ENCODE measurements at places on chromosomes 4 and X.

DNA sequence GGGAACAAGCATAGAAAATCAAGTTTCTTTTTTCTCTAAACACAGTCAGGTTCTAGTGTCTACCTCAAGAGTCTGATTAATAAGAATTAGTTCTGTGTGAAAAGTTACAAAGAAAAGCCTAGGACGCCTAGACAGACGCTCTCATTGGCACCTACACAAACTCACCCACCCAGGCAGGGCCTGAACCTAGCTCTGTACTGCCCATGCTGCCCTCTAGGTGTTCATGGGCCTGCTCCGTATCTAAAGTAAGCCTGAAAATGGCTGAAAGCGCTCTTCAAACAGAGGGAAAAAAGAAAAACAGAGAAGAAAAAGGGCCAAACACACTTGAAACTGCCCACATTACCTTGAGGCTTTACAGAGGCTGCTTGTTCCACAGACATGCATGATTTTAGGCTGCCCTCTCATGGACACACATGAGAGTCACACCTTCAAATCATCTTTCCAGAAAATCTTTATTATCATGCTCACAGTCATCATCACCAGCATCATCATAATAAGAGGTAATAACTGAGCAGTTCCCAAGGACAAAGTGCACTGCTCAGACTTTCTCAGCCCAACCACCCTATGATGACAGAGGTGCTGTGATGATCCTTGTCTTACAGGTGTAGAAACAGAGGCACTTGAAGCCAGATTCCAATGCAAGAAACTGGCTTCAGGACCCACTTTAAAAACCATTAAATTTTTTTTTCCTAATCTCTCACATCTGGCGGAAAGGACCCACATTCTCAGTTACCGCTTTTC, 49.6 kb downstream of the MAP7D2 start:
- DNase-seq: peak; percentile 49

DNA sequence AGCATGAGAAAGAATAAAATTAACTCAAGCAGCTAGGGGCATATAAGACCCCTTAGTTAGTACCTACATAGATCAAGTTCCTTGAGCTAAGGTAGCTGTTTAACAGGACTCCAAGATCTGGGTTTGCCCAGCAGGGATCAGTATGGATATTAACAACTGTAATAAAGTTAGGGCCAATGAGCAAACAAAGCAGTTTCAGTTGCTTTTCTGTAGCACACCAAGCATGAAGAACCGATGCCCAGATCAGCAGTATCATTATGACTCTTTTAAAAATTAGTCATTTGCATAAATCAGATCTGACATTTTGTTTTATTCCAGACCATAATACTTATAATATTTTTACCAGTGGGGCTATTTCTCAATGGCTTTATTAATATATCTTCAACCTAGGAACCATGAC, 80.9 kb downstream of the C4orf33 start:
- no peak for DNase-seq

DNA sequence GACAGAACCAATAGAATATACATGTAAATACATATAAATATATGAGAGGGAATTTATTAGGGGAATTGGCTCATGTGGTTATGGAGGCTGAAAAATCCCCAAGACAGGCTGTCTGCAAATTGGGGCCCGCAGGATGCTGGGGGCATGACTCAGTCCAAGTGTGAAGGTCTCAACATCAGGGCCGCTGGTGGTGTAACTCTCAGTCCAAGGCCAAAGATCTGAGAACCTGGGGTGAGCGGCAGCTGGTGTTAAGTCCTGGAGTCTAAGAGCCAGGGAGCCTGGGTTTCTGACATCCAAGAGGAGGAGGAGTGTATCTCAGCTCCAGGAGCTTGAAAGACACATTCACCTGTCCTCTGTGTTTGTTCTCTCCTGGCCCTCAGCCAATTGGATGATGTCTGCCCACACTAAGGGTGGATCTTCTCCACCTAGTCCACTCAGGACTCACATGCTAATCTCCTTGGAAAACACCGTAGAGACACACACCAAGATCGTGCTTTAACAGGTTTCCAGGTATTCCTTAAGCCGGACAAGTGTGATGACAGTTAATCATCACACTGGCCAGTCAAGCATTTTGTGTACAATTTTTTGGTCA, 28.9 kb downstream of the TIGD2 start:
- DNase-seq: no peak

DNA sequence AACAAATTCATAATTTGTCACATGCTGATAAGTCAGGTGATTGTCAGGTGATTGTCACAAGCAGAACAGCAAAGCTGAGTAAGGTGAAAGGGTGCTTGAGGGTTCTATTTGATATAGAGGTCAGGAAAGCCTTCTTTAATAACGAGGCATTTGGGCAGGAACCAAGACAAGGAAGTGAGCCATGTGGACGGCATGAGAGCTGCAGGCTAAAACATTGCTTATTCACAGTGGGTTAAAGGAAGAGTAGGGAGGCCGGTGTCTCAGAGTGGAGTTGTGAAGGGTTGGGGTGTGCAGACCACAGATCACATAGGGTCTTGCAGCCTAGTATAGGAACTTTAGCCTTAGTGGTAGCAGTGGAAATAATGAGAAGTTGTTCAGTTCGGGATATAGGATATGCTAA, 31.3 kb upstream of the CYP2U1 start:
- no peak for DNase-seq

- DNase-seq: no peak
Observed at GRCh38 chr4:123788577-123788976, 392.0 kb downstream of the SPRY1 start.

- DNase-seq: peak; percentile 99
Observed at GRCh38 chrX:47650164-47651042, at the start of gene ELK1. TSS of gene ELK1 (minus strand) at chrX:47650563. CDS start at chrX:47641441, 9,122 bp downstream.

- no peak for DNase-seq
Observed at GRCh38 chr4:55399581-55399980, 3.8 kb downstream of the TMEM165 start.

- DNase-seq: no peak
Observed at GRCh38 chrX:111005166-111005565, 90.8 kb upstream of the PAK3 start.

GRCh38 chr4:89110541-89110985, 770 bp upstream of the TIGD2 start:
- DNase-seq: no peak

GRCh38 chr4:6582889-6583490, 8.0 kb downstream of the MAN2B2 start:
- DNase-seq: peak; percentile 27

DNA sequence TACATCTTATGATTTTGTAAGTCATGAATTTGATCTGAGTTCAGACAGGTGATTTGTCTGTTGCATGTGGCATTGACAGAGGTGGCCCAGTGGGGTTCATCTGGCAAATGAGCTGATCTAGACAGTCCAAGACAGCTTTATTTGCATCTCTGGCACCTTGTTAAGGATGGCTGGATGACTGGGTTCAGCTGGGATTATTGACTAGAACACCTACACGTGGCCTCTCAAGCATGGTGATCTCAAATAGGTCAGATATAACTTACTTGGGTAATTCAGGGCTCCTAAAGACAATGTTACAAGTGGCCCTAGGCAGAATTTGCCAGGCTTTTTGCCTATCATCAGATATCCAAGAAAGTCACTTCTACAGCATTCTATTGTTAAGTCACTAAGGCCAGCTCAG, 48.0 kb downstream of the APOOL start:
- DNase-seq: no peak

GRCh38 chrX:149721778-149722177, 9.9 kb downstream of the MAGEA11 start:
- DNase-seq: no peak

GRCh38 chr4:168695288-168695687, 198.4 kb downstream of the PALLD start:
- DNase-seq: peak; percentile 49

DNA sequence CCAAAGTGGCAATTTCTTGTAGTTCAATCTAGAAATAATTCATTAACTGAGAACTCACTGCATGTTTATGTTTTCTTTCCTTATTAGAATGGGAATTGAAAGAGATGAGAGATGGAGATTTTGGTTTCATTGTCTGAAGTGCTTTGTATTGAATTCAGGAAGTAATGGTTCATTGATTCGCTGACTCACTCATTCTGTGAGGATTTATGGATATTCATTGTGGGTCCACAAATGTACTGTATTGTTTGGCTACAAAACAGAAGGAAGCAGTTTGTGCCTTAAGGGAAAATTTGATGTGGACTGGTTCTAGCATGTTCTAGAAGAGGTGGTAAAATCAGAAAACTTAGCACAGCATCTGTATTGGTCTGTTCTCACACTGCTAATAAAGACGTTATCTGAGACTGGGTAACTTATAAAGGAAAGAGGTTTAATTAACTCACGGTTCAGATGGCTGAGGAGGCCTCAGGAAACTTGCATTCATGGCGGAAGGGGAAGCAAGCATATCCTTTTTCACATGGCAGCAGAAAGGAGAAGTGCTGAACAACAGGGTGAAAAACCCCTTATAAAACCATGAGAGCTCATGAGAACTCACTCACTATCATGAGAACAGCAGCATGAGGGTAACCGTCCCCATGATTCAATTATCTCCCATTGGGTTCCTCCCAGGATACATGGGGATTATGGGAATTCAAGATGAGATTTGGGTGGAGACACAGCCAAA, 132.3 kb upstream of the VCX3A start:
- no peak for DNase-seq

- no peak for DNase-seq
Observed at GRCh38 chr4:37825968-37826294, 555 bp upstream of the PGM2 start.

GRCh38 chrX:134682081-134682480, 23.8 kb upstream of the PLAC1 start:
- DNase-seq: no peak

GRCh38 chrX:69032601-69033000, 132.7 kb downstream of the PJA1 start:
- DNase-seq: no peak

- DNase-seq: no peak
Observed at GRCh38 chr4:76652389-76652788, 217.4 kb downstream of the SHROOM3 start.

GRCh38 chr4:126827669-126828068, 805.1 kb upstream of the INTU start:
- DNase-seq: no peak

DNA sequence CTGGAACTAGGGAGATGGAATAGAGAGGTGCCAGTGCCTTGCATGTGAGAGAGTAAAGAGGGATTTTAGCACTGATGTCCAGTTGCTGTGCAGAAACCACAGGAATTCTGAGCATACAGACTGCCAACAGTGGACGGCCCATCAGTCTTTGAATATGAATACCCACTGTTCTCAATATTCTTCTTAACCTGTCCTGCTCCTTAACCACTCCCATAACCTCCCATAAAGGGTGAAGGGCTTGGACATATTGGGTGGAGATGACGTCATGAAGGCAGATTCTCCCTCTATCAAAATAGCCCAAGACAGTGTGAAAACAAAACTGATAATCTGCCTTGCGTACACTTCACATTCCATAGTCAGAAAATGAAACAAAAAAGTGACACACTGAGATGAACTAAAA, 1313.7 kb upstream of the PABPC4L start:
- peak; percentile 1 for DNase-seq

DNA sequence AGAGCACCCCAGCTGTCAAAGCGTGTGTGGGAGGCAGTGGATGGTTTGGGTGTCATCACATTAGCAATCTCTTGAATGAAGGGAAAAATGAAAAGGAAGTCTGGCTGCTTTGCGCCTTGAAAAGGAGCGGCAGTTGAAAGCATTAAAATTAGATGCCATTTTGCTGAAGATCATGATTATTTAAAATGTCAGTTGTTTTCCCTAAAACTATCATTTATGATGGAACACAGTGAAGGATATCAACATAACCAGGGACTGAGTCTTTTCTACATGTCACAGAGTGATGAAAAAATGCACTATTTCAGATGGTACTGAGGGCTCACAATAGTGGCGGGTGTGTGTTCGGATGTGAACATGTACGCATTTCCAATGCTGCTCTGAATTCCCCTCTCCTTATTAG, 450.2 kb upstream of the CPEB2 start:
- DNase-seq: no peak

GRCh38 chr4:3656416-3657356, 109.5 kb upstream of the ADRA2C start:
- DNase-seq: no peak

DNA sequence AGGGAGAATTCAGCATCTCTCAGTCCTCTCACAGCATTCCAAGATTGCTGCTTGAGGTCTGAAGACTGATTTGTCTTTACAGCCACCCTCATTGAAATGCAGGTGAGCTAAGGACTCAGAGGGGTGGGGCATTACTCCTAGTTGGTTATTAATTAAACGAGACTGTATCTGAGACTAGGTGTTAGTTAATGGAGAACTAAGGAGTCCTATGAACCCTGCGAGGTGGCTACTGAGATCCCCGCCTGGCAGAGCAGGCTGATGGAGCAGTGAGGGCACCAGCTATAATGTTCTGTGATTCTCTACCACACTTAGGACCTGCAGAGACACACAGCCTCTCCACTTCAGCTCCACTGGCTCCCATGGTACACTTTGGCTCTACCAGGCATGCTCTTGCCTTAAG, 215.3 kb downstream of the MID1IP1 start:
- no peak for DNase-seq

GRCh38 chr4:119070301-119070700, 65.3 kb upstream of the MYOZ2 start:
- DNase-seq: no peak

DNA sequence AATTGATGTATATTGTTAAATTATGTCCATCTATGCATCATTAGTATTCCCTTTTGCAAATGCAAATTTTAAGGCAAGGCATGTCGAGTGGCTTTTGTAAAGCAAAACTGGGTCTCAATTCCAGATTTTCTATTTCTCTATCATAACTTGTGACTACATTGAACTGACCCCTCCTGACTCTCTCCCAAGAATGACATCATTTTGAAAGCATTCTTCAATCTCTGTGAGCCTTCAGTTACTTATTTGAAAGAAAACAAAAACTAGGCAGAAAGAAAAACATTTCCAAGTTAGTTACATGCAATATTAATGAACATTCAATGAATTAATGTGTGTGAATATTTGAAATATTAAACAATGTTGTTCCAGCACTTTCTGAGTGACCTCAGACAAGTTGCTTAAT, 314.3 kb upstream of the CLNK start:
- peak; percentile 79 for DNase-seq

- DNase-seq: peak; percentile 14
Observed at GRCh38 chrX:109600237-109600651, 24.7 kb downstream of the KCNE5 start.

Data from fibroblast of skin of scalp (primary cell).